ENCODE measurements at places on chromosomes 11 and 22.

DNA sequence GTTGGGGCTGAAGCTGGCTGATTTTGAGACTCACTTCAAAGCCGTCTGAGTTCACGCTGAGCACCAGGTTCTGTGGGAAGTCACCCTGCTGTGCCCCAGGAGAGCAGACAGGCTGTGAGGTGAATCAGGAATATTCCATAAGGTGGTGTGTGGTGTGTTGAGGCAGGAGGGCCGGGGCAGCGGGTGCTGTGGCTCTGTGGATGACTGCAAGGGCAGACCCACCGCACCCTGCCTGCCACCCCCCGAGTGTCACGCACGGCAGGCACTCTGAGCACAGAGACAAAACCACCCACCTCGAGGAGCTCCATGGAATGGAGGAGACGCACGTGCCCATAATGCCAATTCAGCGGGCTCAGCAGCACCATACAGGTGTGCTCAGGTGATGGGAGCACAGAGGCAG is 147.8 kb downstream of the PKNOX2 start:
- DNase-seq, result no peak

- DNase-seq, result no peak
These were observed 69.6 kb downstream of the KIAA1671 start for GRCh38 chr22:25021976-25022711.

GRCh38 chr11:13448876-13449275 is 14.1 kb downstream of the BTBD10 start:
- DNase-seq, result no peak

- DNase-seq, result no peak
These were observed 62.2 kb upstream of the B3GAT1 start for GRCh38 chr11:134474070-134474860.

- DNase-seq, result peak; percentile 88
These were observed 11.1 kb downstream of the GRK2 start for GRCh38 chr11:67277231-67277961.

GRCh38 chr22:24437741-24438328 is 10.4 kb downstream of the ADORA2A start:
- DNase-seq, result no peak
